NCI-H1930 (cell line): ENCODE measurements at places on chromosomes 7 and 10.

GRCh38 chr7:112452102-112452888 lies 2.0 kb downstream of the IFRD1 start:
- DNase-seq: no peak

GRCh38 chr7:29956487-29956836 lies 33.1 kb downstream of the SCRN1 start:
- no peak for DNase-seq

GRCh38 chr7:33184828-33185227 lies 55.5 kb downstream of the BBS9 start:
- no peak for DNase-seq

- DNase-seq: no peak
These were observed 243.9 kb downstream of the SNX10 start for GRCh38 chr7:26535483-26536007.

DNA sequence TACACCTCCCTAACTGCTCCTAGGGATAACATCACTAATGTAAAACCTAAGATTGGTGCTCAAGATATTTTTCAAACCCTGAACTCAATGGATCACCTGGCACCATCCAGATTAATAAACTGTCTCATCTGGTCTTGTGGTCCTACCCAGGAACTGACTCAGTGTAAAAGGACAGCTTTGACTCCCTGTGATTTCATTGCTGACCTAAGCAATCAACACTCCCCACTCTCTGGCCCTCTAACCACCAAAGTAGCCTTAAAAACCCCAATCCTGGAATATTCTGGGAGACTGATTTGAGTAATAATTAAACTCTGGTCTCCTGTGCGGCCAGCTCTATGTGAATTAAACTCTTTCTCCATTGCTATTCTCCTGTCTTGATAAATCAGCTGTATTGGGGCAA lies 6.2 kb upstream of the USP54 start:
- no peak for DNase-seq

GRCh38 chr7:123573896-123574467 lies 16.4 kb upstream of the NDUFA5 start:
- DNase-seq: no peak

DNA sequence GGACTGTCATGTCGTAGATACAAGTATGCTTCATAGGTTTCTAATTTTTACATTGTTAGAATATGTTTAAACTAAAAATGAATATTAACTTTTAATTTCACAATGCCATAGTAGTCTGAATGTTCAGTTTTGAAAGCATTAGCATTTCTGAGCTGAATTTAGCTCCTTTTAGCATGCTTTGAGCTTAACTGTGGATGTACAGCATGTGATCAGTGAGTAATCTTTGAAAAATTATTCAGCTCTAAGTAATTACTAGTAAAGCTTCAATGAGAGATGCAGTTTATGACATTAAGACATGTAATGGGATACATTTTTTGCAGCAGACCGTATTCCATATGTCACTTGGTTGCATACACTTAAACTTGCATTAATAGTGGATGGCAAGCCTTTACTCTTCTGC lies 114.1 kb upstream of the WNT16 start:
- no peak for DNase-seq

DNA sequence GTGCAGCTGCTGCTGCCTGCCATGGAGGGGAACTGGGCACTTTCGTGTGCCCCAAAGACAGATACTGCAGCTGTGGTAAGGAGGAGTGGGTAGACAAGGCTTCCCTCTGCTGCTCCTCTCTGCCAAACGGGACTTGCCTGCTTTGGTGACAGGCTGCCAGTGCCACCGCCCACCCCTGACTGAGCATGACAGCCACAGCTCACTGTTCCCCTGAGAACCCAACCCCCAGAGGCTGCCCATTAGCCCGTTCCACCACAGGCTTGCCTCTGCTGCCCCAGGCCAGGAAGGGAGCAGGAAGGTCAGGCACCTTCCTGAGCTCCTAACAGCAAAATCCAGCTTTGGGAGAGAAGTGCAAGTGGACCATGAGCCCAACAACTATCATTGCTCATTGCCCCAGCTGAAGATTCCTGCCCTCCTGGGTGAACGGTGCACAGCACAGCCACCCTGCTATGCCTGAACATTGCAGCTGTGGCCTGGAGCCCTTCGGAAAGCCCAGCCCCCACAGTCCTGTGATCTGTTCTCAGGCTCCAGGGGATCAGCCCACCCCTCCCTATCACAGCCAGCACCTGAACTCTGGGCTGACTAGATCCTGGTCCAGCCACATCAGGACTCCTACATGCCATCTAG lies 58.7 kb upstream of the ANTXRL start:
- DNase-seq: no peak

GRCh38 chr10:70743879-70744278 lies 41.3 kb downstream of the TBATA start:
- DNase-seq: no peak

DNA sequence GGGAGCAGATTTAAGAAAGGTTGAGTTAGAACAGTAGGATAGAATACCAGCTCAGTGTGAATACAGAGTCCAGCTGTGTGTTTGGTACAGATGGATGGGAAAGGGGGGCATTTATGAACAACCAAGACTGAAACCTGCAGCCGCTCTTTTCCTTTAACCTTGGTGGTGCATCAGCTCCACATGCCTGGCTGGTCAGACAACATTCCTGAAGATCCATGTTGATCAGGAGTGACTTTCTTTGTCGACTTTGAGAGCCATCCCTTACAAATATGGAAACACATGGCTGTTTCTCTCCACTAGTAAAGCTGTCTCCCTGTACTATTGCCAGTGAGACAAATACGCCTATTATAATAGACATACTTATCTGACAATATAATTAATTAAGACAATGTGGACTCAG lies 476.5 kb upstream of the IGFBP3 start:
- DNase-seq: no peak

GRCh38 chr7:151570366-151570915 lies 50.7 kb upstream of the RHEB start:
- no peak for DNase-seq

- DNase-seq: no peak
These were observed 138.9 kb downstream of the ADCY1 start for GRCh38 chr7:45712872-45713668.

- DNase-seq: no peak
These were observed 662 bp downstream of the POLR3A start for GRCh38 chr10:78028438-78029268.

GRCh38 chr7:19508124-19508523 lies 200.7 kb downstream of the POLR1F start:
- DNase-seq: no peak

DNA sequence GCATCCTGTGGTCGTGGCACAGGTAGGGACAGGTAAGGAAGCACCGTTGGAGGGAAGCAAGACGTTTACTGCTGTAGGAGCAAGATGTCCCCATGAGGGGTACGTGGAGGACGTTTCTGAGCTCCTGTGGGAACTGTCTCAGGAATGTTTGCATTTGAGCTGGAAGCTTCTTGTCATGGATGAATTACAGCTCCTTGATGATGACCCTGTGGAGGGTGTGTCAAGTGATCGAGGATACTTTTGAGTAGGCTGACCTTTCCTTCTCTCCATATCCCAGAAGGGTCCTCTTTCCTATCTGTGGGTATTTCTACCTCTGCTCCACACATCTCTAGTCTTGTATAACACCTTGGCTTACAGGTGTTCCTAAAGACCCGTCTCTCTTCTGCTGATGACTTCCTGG lies 94.8 kb downstream of the PFKFB3 start:
- DNase-seq: no peak

DNA sequence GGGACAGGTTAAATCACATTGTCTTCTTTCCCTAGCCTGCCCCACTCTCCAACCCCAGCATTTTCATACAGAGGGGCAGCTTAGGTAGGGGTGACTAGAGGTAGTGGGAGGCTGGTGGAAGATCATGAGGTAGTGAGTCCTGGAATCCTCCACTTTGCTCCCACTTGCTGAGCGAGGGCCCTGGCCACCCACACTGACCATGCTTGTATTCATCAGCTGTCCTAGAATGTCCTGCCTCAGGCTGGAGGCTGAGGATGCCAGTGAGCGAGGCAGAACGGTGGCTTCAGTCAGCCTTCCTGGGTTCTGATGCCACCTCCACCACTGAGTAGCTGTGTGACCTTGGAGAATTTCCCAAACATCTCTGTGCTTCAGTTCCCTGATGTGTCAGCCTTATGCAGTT lies 34.6 kb upstream of the PFKFB3 start:
- no peak for DNase-seq

- DNase-seq: peak; percentile 22
These were observed 132.4 kb downstream of the TSPAN12 start for GRCh38 chr7:120725376-120726039.

DNA sequence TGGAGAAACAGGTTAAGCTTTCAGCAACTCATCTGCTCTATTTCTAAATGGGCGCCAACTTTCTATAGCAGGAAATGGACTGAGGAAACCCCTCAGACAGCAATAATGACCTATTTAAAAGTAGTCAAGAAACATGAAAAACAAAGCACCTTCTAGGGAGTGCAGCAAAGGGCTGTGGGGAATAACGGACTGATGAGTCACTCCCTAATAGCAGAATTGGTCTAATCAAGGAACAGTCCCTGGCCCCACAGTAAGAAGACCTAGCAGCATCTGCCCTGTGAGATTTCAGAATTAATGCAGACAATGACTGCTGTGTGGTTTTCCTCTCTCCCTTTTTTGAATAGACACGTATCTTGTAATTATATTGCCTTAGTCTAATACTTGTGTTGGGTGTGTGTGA lies 602.9 kb downstream of the IPMK start:
- DNase-seq: no peak

DNA sequence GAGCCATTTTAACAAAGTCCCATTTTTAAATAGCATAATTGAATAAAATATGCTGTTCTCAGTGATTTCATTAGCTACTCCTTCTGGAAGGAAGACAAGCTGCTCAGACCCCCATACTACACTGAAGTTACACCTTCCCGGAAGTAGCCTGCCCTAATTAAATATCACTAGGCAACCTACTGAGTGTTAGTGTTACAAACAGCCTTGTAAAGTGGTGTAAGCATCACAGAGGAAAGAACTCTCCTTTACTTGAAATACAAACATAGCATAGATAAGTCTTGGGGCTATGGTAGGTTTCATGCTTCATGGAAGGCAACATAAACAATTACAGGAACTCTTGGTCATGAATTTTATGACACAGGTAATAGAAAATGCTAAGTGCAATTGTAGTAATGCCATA lies 43.4 kb upstream of the PTN start:
- no peak for DNase-seq

- DNase-seq: peak; percentile 20
These were observed 26.3 kb downstream of the CRCP start for GRCh38 chr7:66140924-66141323.

GRCh38 chr10:123807444-123808035 lies 84.1 kb downstream of the CPXM2 start:
- no peak for DNase-seq

DNA sequence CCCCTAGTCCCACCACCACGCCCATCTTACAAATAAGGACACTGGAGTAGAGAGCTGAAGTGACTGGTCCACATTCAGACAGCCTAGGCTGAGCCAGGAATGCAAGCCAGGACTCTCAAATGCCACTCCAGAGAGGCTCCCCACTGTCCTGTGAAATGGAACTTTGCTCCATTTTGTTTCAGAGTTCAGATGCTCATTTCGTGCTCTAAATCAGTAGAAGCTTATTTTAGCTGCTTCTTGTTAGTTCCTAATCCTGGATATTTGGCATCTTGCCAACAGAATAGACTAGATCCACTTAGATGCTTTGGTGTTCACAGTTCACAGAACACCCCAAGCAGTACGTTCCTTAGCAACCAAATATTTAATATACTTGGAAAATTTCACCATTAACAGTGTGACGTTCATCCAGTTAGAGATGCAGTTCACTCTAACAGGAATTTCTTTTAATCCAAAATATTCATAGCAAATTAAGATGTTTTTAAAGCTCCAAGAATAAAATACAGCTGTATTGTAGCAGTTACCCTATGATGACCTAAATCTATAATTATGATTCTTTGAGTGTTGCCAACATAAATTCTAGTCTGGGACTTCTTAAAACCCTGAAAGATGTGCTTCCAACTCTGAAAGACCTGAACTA lies 7.3 kb downstream of the MMP21 start:
- DNase-seq: no peak

DNA sequence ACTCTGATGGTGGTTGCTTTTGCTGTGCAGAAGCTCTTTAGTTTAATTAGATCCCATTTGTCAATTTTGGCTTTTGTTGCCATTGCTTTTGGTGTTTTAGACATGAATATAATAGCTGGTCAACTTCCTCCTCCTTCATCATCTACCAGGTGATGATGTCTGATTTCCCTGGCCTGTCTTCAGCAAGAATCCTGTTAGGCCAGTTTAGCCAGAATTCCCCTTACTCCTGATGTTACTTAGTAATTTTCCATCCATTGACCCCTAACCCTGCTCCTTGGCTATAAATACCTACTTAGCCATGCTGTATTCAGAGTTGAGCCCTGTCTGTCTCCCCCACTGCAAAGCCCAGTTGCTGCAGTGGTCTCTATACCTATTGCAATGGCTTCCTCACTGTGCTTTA lies 91.4 kb downstream of the ZNF777 start:
- no peak for DNase-seq

DNA sequence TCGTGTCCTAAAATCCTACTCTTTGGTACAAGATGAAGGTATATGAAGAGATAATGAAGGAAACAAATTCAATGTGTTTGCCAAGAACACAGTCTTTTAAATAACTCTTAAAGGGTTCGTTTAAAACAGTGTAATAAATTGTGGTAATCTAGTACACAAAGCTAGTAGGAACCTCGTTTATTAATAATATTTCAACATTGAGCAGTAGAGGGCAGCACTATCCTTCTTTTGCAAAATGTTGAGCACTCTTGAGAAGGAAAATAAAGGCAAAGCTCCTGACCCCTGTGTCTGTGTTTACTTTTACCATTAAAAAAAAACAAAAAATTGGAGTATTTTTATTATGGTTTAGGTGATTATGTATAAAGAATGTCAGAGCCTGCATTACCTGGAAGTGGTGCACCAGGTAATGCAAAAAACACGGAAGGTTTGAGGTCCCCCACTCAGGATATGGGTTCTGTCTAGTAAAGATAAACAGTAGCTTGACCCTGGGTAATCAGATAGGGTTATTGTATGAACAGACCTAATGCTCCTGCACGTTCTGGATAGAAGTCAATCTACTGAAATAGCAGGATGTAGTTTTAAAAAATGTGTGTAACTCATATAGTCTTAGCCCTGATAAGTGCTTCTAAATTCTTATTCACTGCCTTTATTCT lies 5.7 kb upstream of the GOT1 start:
- DNase-seq: no peak

DNA sequence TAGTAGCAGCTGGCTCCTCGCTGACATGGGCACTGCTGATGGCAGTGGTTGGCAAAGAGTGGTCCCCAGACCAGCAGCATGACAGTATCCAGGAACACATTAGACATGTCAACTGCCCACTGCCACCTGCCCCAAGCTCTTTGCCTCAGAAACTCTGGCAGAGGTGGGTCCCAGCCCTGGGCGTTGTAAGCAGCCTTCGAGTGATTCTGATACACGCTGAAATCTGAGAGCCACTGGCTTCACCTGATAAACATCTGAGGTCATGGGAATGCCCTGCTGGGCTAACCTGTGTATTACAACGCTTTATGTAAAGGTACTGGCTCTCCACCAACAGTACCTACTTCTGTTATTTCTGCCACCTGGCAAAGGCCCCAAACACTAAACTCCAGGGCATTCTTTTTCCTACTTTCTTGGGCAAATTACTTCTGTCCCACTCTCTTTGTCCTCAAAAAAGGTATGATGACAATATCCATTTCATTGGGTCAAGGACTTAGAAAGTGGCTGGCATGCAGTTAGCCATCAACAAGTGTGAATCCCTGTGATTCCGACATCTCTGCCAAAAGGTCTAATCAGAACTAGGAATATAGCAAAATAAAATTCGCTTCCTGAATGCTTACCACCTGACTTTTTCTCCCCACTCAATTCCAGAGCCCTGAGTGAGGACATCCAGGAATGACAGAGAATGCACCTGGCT lies 9.2 kb downstream of the SGMS1 start:
- DNase-seq: no peak

- no peak for DNase-seq
These were observed 5.5 kb downstream of the SMARCD3 start for GRCh38 chr7:151243045-151243349.
